Motor neuron (in vitro differentiated cells): ENCODE measurements at places on chromosomes 7 and 10.

- no peak for ATAC-seq
Measured at GRCh38 chr7:87325576-87326370, 19.7 kb upstream of the CROT start.

- no peak for ATAC-seq
Measured at GRCh38 chr7:96303686-96304443, 18.0 kb downstream of the SLC25A13 start.

DNA sequence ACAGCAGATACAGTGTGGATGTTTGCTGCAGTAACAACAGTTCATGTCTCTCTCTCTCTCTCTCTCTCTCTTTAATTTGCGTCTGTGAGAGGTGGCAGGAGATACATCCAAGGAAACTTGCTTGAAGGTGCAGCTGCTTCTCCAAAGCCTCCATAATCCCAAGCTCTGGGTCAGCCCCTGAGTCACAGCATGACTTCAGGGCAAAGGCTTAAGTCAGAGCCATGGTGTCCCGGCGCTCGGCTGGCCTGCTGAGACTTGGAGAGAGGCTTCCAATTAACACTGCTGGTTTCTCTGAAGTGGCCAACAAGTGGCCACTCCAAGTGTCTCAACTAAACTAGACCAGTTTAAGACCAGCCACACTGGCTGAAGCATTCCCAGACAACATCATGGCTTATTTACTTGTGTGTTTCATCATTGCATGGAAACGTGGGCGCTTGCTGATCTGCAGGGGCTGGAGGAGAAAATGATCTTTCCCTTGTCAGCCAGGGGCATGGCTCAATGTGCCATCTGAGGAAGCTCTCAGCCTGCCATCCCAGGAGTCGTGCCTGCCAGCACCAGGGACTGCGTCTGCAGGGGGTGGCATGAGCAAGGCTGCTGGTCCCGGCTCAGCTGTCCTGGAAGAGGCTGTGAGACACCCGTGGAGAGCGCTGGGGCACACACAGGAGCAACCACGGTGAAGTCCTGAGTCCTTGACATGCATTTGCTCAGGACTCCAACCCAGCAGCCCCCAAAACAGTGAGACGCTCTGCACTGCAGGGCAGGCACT lies 254.2 kb downstream of the COBL start:
- no peak for ATAC-seq

DNA sequence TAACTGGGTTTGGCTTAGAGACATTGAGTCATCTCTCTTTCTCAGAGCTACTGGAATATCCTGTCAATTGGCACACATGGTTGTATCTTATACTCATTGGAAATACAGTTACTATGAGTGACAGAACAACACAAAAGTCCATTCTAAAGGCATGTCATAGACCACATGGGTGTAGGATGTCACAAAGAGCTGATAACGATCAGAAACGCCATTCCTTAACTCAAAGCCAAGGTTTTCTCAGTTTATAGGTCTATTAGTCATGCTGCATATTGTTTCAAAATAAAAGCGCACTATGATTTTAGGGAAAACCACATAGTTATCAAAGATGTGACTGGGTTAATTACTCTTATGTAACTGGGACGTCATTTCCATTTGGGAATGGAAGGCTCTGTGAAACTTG lies 147.2 kb upstream of the FAM171A1 start:
- no peak for ATAC-seq

DNA sequence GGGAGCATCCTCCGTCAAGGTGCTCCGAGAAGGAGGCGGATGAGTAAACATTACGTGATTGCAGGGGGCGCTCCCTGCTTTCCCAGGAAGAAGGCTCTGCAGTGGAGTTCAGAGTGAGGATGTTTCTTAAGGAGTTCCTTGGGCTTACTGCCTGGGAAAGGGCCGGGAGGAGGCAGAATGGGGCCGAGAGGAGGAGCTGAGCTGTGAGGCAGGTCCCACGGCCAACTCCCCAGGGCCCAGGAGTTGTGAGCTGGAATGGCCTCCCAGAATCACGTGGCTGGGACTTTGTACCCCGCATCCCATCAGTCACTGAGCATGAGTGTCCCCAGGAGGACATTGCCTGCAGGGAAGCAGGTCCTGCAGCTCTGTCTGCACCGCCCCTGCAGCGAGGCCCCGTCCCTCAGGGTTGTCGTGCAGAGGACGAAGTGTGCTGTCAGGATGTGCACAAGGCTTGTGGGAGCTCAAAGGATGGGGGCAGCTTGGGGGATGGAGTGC lies 75.5 kb downstream of the DYNC2I1 start:
- ATAC-seq = no peak
